ENCODE measurements at places on chromosomes 11 and 22.

- DNase-seq, result no peak
Measured at GRCh38 chr11:111605681-111606080, 3.4 kb downstream of the SIK2 start.

- DNase-seq, result no peak
Measured at GRCh38 chr11:71999798-72000197, 1.1 kb downstream of the IL18BP start.

GRCh38 chr11:113932788-113933187 is 28.2 kb downstream of the HTR3B start:
- no peak for DNase-seq

GRCh38 chr11:92978271-92979111 is 9.0 kb downstream of the MTNR1B start:
- no peak for DNase-seq

GRCh38 chr11:65781152-65781961 is 581 bp upstream of the AP5B1 start:
- peak; percentile 48 for DNase-seq

DNA sequence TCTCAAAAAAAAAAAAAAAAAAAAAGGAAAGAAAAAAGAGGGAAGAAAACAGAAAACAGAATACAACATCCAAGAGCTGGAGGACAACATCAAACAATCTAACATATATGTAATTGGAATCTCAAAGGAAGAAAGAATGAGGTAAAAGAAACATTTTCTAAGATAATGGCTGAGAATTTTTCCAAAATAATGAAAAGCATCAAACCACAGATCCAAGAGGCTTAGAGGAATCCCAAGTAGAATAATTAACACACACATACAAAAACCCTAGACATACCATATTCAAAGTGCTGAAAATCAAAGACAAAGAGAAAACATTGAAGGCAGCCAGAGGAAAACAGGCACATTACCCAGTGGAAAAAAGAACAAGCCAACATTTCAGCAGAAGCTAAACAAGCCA is 4.9 kb downstream of the SULT4A1 start:
- no peak for DNase-seq

DNA sequence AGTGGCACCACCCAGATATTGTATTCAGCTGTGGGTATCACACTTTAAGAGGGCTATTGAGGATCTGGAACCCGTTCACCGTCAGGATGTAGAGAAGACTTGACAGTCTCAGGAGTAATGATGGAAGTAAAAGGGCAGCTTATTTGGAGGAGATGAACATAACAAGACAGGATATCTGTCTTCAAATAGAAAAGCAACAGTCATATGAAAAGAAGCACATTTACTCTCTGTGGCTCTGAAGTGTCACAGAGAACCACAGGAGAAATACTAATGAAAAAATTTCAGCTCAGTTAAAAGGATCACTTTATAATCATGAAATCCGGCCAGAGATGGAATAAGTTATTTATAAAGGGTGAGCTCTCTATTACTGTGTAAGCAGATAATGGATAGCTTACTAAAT is 200.8 kb downstream of the FAM76B start:
- no peak for DNase-seq

GRCh38 chr11:68028802-68029545 is 1.5 kb upstream of the NDUFS8 start:
- no peak for DNase-seq

GRCh38 chr11:116800610-116801009 is 8.9 kb upstream of the APOA5 start:
- no peak for DNase-seq

GRCh38 chr11:46149826-46150225 is 28.6 kb upstream of the PHF21A start:
- no peak for DNase-seq

- DNase-seq, result peak; percentile 59
Measured at GRCh38 chr11:5550440-5551095, 2.2 kb upstream of the OR52H1 start.

- DNase-seq, result peak; percentile 43
Measured at GRCh38 chr22:41523464-41524221, 20.6 kb downstream of the POLR3H start.

GRCh38 chr22:35866651-35867050 is 149.0 kb downstream of the APOL5 start:
- DNase-seq, result no peak

- DNase-seq, result no peak
Measured at GRCh38 chr22:46061501-46062231, 84.7 kb upstream of the WNT7B start.

DNA sequence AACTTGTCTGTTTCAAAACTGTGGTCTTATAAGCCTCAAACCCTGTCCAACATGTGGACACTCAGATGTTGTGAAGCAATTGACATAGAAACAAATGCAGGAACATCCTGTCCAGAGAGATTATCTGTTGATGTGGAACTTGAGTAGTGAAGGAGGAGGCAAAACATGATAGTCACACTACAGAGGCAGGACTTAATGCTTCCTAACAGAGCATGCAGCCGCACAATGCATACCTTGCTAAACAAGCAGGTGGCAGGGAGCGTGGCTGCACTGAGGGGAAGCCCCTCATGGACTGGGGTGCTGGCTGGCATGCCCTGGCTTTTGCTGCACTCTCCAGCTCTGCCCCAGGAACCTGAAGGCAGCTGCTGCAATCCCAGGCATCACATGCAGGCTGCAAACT is 5.3 kb downstream of the C22orf39 start:
- DNase-seq, result no peak

Measured in lung microvascular endothelial cell (primary cell).